ENCODE measurements at places on chromosomes 3 and 15. TPM values are rescaled to one million over a fixed set of nuclear protein-coding genes. Genes with fewer than 3 reads are reported as not detected.

The KCNMB2 gene
- not detected for polyA plus RNA-seq

The PIAS1 gene
- 28.1 TPM for polyA plus RNA-seq

The FBXO40 gene
- 0.84 TPM for polyA plus RNA-seq

The CLSTN2 gene
- 5.5 TPM for polyA plus RNA-seq

The GOLGA6L7 gene
- not detected for polyA plus RNA-seq

The GCSAM gene
- not detected for polyA plus RNA-seq

The CYP19A1 gene
- not detected for polyA plus RNA-seq

The ACAD9 gene
- polyA plus RNA-seq: 7.3 TPM

The GABPB1 gene
- 6.9 TPM for polyA plus RNA-seq

The DMXL2 gene
- polyA plus RNA-seq: 68.6 TPM

The CPNE9 gene
- polyA plus RNA-seq: 12.5 TPM

The FBXW12 gene
- not detected for polyA plus RNA-seq

The WNT5A gene
- polyA plus RNA-seq: 9.9 TPM

The GASK1A gene
- 2.2 TPM for polyA plus RNA-seq

The LSAMP gene
- 12.8 TPM for polyA plus RNA-seq

The FANCD2OS gene
- not detected for polyA plus RNA-seq

The NME9 gene
- 6.2 TPM for polyA plus RNA-seq

The BCL2A1 gene
- polyA plus RNA-seq: not detected

The ONECUT1 gene
- polyA plus RNA-seq: not detected

The GOLGA8J gene
- not detected for polyA plus RNA-seq

The CCNB2 gene
- 1.4 TPM for polyA plus RNA-seq

The ACP3 gene
- not detected for polyA plus RNA-seq

The CLDN16 gene
- not detected for polyA plus RNA-seq

The C15orf62 gene
- not detected for polyA plus RNA-seq

The CP gene
- 0.85 TPM for polyA plus RNA-seq

The SCG5 gene
- 790 TPM for polyA plus RNA-seq

The UBA7 gene
- 0.52 TPM for polyA plus RNA-seq

The PXK gene
- 19.6 TPM for polyA plus RNA-seq

The SGO1 gene
- polyA plus RNA-seq: 1.9 TPM

The KLHL40 gene
- not detected for polyA plus RNA-seq

The RARB gene
- polyA plus RNA-seq: 3.0 TPM

The DPPA2 gene
- polyA plus RNA-seq: not detected

The WDR49 gene
- polyA plus RNA-seq: 3.2 TPM
